ENCODE measurements at places on chromosomes 2 and 18. TPM values are rescaled to one million over a fixed set of nuclear protein-coding genes. Genes with fewer than 3 reads are reported as not detected.

DNA sequence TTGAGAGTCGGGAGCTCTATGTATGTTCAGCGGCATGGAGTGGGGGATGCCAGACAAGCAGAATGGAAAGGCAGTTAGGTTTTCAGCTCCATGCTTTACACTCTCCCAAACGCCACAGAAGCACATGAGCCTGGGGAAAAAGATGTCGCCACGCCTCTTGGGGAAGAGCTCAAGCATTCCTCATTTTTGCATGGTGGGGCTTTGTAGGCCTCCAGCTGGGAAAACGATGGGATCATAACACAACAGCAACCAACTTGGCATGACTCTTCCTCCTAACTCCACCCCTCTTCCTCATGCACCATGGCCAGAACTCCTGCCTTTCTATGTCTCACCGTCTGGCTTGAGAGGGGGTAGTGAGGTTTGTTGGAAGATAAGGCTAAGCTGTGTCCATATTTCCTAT lies 102.6 kb downstream of the PAX3 start:
- peak; percentile 35 for DNase-seq

DNA sequence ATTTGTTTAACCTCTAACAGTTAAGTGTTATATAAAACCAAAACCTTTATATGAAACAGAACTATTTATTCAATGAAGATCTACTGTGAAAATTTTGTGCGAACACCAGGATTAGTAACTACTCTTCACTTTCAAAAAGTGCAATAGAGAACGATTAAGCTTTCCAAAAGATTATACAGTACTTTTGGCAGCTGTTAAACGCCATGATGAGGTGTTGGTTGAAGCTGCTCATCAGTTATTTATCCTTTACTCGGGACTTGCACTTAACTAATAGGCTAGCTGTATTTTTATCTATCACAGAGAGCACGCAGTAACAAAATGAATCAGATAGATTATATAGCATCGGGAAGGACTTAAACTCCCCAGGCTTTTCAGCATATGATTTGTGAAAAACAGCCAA lies 113.6 kb downstream of the GCA start:
- DNase-seq: no peak

DSC1 gene
- 150 TPM for total RNA-seq

GRCh38 chr2:239678666-239679296 lies 278.0 kb upstream of the HDAC4 start:
- no peak for DNase-seq

ANKMY1 gene
- total RNA-seq: 7.6 TPM

DNA sequence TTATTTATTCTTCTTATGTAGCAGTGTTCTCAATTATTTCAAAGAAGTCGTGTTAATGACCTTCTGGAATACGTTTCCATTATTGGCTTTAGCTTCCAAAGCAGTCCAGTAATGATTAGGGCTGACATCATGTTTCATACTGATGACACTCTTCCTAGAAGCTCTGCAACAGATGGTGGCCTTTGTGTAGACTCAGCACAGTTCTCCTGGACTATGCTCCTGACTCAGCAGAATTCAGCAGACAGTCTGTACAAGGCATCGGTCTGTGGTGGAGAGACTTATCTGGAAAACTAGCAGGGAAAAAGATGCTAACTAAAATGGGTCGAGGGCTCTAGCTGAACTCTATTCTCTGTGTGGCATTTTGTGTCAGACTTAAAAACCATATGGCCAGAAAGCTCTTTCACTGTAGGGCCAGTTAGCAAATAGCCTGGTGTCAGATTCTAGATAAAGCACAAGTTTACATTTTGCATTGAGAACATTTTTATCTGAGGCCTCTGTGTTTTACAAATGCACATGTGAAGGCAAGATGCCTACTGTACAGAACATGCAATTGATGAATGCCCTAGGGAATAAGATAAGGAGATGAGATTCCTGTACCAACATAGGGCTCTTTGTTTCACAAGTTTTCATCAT lies 35.1 kb downstream of the GULP1 start:
- DNase-seq: peak; percentile 14

- DNase-seq: no peak
These were observed 24.9 kb downstream of the GORASP2 start for GRCh38 chr2:170953941-170954340.

FOXD4L1 gene
- total RNA-seq: not detected

GALNT3 gene
- total RNA-seq: 20.3 TPM

ACKR3 gene
- 27.3 TPM for total RNA-seq

GRCh38 chr18:6056171-6056910 lies 161.0 kb upstream of the TMEM200C start:
- no peak for DNase-seq

- DNase-seq: peak; percentile 82
These were observed 65.9 kb downstream of the CDH20 start for GRCh38 chr18:61398961-61399705.

KHK gene
- 1.7 TPM for total RNA-seq

DNA sequence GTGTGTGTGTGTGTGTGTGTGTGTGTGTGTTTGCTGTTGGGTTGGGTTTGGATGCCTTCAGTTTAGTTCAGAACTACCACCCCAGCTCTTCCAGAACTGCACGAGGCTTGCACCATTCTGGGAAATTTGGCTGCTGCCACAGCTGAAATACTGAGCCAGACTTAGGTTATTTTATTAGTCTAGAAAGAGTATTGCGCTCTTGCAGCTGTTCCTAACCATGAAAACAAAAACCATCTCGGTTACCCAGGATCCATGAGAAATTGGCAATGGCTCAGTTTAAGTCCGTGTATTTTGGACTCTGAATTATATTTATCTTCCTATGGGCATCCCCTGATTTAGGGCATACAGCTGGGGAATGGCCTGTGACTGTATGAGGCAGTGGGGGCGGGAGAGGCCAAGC lies 83.2 kb downstream of the TANC1 start:
- no peak for DNase-seq

DNA sequence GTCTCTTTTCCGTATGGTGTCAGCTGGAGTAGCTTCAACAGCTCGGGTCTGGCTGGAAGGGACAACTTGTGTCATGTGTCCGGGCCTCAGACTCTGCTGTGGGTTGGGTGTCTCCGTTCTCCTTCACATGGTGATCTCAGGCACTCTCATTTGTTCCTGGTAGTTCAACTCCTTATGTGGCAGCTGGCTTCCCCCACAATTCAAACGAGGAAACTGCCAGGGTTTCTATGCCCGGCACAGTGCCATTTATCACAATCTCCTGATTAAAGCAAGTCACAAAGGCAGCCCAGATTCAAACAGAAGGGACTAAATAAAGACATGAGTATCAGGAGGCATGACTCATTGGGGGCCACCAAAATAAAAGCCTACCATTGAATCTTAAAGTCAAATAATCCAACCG lies 22.7 kb downstream of the MRO start:
- no peak for DNase-seq

DNA sequence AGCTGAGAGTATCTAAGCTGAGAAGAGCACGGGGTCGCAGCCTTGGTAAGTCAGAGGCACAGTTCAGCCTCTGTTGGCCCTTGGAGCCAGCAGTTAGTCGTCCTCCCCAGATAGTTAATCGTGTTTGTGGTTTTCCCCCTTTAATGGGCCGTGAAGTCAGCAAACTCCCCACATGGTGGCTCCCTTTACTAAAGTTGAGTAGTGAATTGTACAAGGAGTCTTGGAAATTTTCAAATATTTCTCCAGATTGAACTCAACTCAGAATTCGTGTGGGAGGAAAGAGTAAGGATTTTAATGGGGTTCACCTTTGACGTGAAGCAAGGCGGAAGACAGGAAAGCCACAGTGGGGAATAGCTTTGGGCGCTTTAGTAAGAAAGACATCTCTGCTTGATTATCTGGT lies 2.4 kb upstream of the ADCYAP1 start:
- DNase-seq: no peak

GRCh38 chr2:165877565-165878550 lies 75.7 kb downstream of the TTC21B start:
- DNase-seq: no peak

DNA sequence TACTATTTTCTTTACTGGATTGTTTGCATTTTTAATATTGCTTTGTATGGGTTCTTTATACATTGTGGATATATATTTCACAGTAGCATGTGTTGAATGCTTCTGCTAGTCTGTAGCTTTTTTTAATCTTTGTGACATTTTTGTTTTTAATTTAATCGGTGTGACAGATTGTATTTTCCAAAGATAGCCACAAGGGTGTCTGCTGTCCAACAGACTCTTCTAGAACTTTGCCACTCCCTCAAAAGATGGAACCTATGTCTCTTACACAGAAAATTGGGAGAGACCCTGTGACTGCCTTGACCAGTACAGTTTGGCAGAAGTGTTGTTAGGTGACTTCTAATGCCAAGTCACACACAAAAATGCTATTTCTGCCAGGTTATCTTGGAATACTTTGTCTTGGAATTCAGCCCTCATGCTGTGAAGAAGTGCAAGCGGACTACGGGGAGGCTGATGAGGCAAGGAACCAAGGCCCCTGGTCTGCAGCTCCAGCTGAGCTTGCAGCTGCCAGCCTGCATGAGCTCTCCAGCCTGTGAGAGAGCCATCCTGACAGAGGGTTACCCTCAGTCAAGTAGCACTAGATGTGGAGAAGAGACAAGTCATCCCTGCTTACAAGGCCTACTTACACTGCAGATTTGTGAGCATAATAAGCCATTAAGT lies 110.8 kb downstream of the TDRD15 start:
- DNase-seq: no peak

GRCh38 chr2:129329574-129329973 lies 649.9 kb upstream of the RAB6C start:
- no peak for DNase-seq

DNA sequence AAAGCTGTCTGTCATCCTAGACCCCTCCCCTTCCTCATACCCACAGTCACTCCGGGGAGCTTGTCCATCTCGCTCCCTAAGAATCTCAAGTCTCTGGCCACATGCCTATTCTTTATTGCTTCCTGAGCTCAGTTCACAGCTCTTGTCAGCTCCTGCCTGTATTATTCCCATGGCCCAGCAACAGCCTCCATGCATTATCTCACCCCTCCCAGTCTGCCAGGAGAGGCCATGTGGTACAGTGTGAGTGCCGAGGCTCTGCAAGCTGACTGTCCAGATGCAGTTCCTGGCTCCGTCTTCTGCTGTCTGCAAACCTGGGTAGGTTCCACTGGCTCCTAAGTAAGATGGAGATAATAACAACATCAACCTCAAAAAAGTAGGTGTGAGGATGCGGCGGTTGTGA lies 79.7 kb downstream of the MRPS9 start:
- DNase-seq: no peak

GRCh38 chr2:109607766-109608165 lies 6.0 kb downstream of the SEPTIN10 start:
- DNase-seq: no peak

PXDN gene
- 109 TPM for total RNA-seq

NMUR1 gene
- 0.69 TPM for total RNA-seq

L3MBTL4 gene
- 17.5 TPM for total RNA-seq

DNA sequence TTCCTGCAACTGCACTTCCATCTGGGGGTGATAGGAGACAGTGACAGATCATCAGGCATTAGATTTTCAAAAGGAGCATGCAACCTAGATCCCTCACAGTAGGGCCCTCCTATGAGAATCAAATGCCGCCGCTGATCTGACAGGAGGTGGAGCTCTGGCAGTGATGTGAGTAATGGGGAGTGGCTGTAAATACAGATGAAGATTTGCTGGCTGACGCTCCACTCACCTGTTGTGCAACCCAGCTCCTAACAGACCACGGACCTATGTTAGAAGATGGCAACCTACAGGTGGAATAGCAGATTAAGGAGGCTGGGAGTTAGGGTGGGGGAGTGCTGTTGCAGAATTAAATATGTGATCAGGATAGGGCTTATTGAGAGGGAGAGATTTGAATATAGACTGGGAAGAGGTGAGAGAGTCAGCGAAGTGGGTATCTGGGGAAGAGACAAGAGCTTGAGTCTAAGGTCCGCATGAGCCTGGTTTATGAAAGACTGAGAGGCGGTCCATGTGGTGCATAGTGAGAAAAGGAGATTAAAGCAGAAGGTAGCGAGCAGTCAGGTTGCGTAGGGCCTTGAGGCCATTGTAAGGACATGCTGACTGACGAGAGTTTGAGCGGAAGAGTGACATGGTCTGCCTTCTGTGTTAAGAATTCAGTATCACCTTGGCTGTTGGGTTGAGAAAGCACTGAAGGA lies 31.3 kb upstream of the TOGARAM2 start:
- no peak for DNase-seq

GRCh38 chr18:70181015-70181414 lies 24.5 kb downstream of the RTTN start:
- no peak for DNase-seq

GRCh38 chr2:208074610-208075356 lies 49.5 kb upstream of the PLEKHM3 start:
- no peak for DNase-seq

CROCC2 gene
- 0.30 TPM for total RNA-seq

TGIF1 gene
- 69.0 TPM for total RNA-seq

- peak; percentile 2 for DNase-seq
These were observed 545 bp downstream of the MPP4 start for GRCh38 chr2:201697899-201698298.

DNA sequence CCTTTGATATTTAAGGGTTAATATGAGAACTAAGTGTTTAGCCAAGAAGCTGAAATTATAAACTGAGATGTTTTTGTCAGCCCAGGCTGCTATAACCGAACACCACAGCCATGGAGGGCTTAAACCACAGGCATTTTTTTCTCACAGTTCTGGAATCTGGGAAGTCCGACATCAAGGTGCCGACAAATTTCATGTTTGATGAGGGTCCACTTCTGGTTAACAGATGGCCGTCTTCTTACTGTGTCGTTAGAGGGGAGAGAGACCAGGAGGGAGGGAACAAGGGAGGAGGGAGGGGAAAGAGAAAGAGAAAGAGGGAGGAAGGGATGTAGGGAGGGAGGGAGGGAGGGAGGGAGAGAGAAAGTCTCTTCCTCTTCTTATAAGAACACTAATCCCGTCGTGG lies 6.5 kb upstream of the CNDP2 start:
- peak; percentile 87 for DNase-seq

DNA sequence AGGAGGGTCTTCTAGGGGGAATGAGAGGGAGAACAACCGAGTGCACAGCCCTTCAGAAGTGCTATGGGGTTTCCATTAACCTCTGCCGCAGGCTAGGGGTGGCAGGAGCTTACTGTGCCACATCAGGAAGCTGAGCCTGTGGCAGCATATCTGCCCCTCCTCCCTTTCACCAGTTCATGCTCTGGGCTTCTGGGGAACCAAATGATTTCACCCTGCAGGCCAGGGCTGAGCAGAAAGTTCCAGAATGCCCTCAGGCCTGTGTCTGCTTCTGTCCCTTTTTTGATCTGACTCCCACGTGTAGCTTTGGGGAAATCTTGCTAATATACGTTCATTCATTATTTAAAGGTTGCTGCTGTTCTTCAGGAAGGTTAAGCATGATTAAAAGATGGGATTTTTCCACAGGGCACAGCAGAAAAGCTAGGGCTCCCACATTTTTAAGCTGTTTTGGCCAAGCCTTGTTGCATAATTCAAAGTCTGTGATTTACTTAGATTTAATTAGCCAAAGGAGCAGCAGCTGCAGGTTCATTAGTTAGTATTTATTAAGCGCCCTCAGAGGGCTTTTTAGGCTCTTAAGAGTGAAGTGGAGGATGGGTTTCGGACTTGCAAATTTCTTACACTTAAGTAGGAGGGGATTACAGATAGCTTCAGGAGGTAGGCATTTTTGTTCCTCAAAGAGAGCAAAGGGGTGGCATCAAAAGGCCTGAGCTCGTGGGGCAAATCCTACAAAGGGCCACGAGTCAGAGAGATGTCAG lies 10.2 kb downstream of the TMEM247 start:
- no peak for DNase-seq

GRCh38 chr2:38192046-38192445 lies 116.1 kb upstream of the CYP1B1 start:
- no peak for DNase-seq

GRCh38 chr2:215531284-215531683 lies 95.4 kb upstream of the FN1 start:
- no peak for DNase-seq

CYTIP gene
- total RNA-seq: 8.2 TPM

MYO7B gene
- 0.49 TPM for total RNA-seq

HOXD9 gene
- 4.7 TPM for total RNA-seq
